Hair follicle dermal papilla cell (primary cell): ENCODE measurements at places on chromosomes 6 and 20. TPM values are rescaled to one million over a fixed set of nuclear protein-coding genes. Genes with fewer than 3 reads are reported as not detected.

CEP85L gene
- 25.1 and 29.4 TPM in 2 replicates for total RNA-seq

SCGN gene
- total RNA-seq, result not detected in 2 replicates

RAET1L gene
- total RNA-seq, result not detected in 2 replicates

EDEM2 gene
- 33.8 and 37.4 TPM in 2 replicates for total RNA-seq

PAK5 gene
- under 0.01 TPM in 1 of 2 replicates, not detected in the other for total RNA-seq
